Stimulated activated CD4-positive, alpha-beta T cell treated with anti-CD3 and anti-CD28 coated beads, Interleukin-1b, Interleukin-23, amount 100 ng/mL, for 24 hours (primary cell): ENCODE measurements at places on chromosomes 6 and 20.

DNA sequence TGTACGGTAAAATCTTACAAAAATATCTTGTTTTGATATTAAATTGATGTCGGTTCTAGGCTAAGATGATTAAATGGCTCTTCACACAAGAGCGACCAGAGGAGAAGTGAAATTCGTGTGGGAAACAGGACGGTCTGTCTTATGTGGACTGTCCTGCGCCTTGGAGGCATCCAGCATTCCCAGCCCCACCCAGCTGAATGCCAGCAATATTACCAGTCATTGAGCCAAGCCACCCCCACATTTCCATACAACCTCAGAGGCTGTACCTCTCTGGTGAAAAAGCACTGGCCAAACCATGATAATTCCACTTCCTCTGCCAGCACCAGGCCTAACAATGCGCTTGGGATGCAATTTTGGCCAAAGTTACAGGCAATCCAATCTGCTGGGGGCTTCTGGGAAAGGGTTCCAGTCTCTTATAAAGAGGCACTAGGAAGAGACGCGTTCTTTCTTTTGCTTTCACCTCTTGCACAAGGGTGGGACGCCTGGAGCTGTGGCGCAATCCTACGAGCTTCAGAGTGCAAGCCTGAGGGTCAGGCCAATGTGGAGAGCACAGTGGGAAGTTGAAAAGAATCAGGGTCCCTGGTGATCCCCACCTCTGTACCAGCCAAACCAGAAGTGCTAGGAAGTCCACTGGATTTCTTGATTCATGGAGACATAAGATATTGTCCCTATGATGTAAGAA is 213.1 kb downstream of the PREX1 start:
- no peak for DNase-seq

DNA sequence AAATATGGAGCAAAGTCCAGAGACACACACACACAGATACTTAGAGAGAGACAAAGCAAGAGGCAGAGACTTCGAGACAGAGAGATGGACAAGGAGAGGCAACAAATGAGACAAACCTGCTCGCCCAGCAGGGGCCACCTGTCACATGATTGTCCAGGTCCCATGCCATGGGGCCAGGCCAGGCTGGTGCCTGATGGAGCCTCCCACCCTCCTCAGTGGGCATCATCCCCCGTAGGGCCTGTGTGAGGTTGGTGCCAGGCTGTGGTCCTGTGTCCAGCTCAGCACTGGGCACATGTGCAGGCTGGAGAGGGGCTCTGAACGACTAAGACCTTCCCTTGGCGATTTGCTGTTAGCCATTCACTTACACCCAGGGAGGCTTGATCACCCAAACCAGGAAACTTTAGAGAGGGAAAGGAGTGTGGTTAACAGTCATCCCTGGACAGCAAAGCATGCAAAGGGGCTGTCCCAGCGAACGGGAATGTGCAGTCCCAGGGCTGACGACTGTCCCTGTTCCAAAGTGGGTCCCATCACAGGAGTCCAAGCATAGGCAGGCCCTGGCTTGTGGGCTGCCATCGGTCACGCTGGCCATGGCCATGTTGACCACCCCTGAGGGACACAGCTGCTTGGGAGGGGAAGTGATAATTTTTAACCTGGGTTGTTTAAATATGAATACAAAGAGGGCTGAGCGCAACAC is 38.4 kb upstream of the PHACTR3 start:
- DNase-seq = no peak

DNA sequence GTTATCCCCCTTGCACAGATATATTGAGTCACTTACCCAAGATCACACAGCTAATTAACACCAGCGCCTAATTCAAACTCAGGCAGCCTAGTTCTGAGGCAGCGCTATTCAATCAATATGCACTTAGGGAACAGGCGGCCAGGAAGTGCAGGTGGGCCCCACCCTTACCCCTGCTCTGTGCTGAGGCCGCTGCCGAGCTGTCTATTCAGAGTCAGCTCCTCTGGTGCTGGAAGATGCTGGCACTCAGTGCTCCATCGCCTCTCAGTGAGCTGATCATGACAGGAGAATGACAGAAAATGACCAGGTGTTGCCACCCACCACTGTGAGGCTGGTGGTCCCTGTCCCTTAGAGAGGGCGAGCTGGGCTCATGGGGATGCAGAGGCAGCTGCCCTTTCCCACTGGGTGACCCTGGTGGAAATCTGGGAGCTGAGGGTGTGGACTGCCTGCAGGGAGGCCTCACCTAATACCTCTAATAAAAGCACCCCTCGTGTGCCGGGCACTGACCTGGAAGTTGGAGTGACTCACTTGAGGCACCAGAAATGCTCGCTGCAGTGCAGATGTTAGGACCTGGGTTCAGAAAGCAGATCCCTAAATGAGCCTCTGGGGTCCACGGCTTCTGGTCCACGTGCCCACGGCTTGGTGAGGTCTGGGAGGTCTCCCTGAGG is 42.5 kb upstream of the CD93 start:
- no peak for DNase-seq

DNA sequence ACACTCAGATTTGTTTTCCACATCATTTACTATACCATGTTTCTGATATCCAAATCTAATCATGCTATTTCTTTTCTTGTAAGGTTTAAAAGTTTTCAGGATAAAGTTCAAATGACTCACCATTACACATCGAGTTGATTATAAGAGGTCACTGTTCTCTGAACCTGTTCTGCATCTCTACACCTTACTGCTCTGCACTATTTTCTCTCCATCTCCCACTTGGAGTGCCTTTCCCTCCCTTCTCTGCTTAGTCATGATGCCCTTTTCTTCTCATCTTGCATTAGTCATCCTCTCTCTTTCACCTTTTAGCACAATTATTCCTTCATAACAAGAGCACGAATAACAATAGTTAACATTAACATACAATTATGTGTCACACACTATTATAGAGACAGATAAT is 37.5 kb upstream of the FUT9 start:
- DNase-seq = no peak

- no peak for DNase-seq
Observed at GRCh38 chr6:136520517-136520916, 29.7 kb downstream of the MAP7 start.

DNA sequence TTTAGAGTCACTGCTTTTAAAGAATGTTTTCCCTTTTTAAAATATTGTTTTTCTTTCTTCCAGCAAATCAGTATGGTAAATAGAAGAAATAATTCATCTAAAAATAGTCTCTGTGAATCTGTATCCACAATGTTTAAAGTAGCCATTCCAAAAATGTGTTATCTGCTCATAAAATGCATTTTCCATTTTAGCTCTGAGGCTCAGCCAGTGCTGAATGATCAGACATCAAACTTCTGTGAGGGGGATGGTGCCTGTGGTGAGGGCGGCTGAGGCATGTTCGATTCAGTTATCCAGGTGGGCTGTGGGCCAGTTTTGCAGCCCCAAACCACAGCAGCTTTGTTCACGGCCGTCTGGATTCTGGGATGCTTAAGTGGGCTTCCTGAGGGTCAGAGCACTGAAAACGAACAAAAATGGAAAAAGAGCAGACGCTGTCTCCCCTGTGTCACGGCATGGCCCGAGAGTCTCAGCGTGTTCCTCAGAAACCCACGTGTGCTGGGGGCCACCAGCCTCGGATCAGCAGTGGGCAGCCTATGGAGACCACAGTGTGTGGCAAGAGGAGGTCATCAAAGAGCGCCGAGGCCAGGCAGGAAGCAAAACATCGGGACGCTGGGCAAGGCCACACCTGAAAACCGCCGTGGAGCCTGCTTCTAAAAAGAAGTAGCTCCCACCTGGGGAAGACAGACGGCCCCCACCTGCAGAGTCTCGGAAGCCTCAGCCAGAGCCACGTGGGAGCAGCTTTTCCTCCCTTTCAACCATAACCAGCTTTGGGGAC is 134.9 kb upstream of the THBS2 start:
- no peak for DNase-seq

DNA sequence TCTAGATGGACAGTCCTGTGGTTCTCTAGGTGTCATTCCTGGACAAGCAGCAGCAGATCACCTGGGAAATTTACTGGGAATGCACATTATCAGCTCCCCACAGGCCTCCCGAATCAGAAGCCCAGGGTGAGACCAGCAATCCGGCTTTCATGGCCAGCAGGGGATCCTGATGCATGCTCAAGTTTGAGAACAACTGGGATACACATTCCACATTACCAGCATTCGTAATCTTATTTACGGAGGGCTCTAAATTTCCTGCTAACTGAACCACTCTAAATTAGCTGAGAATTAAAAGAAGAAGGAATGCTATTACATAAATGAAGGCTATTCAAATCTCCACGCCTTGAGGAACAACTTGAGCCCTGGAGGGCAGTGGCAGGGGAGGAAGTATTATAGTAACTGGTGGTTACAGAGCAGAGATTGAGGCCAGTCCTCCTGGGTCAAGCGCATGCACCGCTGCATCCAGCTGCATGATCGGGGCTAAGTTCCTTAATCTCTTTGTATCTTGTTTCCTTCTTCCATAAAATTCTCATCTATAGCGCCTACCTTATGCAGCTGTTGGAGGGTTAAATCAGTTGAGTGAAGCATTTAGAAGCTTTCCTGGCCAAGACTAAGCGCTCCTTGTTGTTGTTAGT is 403.7 kb downstream of the CDH26 start:
- DNase-seq = no peak

DNA sequence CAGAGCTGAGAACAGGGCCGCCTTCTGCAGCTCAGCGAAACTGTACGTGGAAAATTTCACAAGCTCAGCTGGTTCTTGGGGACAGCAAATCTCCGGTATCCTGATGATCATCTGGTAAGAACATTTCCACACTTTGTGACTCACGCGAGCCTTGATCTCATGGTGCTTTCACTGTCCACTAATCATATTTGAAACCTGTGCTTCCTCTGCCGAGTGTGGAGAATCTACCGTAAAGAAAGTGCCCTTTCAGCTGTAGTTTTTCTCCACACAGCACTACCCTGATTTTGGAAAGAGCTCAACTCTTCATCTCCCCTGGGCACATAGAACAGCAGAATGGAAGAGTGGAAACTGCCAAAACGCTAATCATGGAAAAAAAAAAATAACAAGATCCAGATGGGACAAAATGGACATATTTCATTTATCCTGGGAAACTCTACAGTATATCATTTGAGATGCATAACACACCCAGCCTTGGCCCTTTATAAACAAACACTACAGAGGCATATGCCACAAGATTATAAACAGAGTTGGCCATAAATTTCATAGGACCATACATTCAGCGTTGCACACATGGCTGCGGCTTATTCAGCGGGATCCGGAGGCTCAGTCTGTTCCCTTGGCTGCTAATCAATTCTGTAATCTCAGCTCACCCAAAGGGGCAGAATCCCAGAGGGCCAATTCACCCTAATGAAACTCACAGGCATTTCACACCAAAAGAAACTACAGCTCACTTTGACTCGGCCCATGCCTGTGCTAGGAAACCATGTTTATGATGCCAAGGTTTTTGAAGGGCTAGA is 434.5 kb downstream of the HDGFL1 start:
- no peak for DNase-seq

GRCh38 chr20:59157531-59157930 is 6.1 kb upstream of the ZNF831 start:
- DNase-seq = no peak

- DNase-seq = no peak
Observed at GRCh38 chr20:58793512-58794420, 56.9 kb downstream of the GNAS-AS1 start.

DNA sequence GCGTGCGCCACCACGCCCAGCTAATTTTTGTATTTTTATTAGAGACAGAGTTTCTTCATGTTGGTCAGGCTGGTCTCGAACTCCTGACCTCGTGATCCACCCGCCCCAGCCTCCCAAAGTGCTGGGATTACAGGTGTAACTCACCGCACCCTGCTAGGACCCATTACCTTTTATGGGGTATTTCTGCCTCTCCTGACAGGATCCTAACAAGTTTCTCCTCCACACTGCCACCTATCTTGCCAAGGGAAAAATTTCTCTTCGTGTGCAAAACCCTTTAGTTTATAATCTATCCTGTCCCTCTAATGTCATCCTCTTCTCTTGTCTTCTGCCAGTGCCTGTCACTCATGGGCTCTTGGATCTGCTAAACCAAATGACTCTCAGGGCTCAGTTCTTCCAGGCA is 1.9 kb downstream of the STMND1 start:
- DNase-seq = no peak

GRCh38 chr20:2005831-2006426 is 12.1 kb upstream of the PDYN start:
- peak; percentile 33 for DNase-seq

GRCh38 chr20:4532772-4533171 is 188.9 kb upstream of the PRND start:
- DNase-seq = no peak

- no peak for DNase-seq
Observed at GRCh38 chr6:87736809-87737540, 34.9 kb upstream of the AKIRIN2 start.

DNA sequence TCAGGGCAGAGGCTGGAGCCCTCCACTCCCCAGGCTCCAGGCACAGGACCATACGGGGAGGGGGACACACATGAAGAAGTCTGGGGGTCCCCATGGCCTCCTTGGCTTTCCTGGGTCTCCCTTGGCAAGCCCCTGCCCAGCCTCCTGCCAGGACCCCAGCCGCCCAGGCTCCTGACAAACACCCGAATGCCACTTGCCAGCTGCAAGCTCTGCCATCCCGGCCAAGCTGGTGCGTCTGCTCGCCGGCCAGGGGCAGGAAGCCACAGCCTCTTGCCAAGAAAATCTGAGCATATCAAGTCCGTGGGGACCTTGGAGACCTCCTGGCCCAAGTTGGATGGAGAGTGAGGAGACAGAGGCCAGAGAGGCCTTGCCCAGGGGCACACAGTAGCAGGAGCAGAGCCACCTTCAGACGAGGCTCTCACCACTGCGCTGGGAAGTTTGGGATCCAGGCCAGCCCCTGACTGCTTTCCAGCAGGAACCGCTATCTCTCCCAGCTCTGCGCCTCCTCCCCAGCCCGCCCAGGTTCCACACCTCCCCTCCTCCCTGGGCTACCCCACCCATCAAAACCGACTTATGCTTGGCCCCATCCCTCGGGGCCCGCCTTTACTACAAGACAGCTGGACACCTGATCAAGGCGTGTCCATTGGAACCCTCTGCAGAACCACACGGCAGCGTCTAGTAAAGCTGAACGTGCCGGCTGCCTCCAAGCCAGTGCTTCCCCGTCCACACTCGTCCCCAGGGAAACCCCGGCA is 80.2 kb downstream of the GRM4 start:
- DNase-seq = no peak

DNA sequence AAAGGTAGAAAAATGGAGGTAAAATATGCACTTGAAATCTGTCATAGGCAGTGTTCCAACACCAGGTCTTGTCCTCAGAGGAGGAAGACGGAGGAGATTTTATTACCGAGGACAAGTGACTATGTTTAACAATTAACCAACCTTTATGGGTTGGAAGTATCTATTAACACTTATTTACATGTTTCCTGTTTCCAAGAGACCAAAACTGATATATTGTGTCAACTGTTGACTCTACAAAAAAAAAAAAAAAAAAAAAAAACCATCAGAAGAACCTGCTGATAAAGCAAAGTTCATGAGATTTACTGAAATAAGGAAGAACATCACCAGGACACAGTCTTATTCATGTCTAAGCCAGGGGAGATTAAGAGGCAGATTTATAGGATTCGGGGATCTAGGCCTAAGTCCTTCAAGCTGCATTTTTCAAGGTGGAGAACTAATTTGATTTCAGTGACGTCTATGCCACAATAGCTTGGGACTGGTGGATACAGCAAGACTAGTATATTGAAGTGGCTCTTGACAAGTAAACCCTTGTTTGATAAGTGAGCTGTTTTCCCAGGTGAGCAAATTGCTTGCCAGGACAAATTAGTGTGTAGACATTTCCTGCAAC is 126.6 kb upstream of the NAA20 start:
- no peak for DNase-seq

- DNase-seq = no peak
Observed at GRCh38 chr6:103516336-103516735, 1343.4 kb downstream of the HACE1 start.
